NCI-H1417 treated with DMSO at 0.1 percent for 48 hours (cell line): ENCODE measurements at places on chromosomes 11 and 22.

DNA sequence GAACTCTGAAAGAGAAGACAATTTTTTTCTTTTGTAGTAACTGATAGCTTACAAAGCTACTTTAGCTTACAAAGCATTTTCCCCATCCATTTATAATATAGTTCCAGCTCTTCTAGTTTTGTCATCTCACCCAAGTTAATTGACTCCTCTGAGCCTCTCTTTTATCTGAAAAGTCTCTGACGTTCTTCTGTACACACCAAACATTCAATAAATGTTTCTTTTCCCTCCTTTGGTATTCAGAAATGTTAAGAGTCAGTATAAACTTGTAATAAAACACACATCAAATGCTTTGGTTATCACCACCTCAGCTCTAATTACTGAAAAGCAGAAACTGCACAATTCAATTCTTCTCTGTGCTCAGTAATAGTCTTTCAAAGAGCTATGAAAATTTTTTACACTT is 5.9 kb downstream of the CCDC90B start:
- no peak for DNase-seq

- DNase-seq: no peak
These were observed 48.2 kb downstream of the OR10A6 start for GRCh38 chr11:7882860-7883259.

- no peak for DNase-seq
These were observed 8.0 kb upstream of the MS4A10 start for GRCh38 chr11:60777106-60777505.

- DNase-seq: no peak
These were observed 6.3 kb downstream of the FXYD2 start for GRCh38 chr11:117818041-117818873.

DNA sequence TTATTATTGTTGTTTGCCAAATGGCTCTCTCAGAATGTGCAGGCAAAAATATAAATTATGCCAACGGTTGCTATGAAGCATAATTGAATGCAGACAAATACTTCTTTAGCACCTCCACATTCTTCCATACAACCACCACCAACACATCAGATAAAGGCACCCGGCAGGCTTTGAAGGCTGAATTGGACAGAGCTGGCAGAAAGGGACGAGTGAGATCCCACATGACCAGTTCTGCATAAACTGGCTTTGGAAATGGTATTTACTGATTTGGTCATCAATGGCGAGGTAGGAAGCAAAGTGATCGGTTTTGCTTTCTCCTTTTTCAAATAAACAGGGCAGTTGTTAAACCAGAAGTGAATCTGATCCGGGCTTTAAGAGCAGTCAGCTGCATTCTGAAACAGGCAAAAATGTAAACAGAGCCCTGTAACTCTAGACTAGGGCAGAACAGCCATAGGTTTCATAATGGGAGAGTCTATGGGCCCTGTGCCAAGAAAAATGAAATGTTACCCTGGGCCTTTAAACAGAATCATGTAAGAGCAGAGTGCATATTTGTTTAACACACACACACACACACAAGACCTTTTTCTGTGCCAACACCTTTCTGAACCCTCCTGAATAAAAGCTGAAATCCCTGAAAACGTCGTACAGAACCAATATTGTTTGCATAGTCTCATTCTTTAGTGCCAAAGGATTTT is 97.7 kb downstream of the MPPED2 start:
- peak; percentile 79 for DNase-seq

DNA sequence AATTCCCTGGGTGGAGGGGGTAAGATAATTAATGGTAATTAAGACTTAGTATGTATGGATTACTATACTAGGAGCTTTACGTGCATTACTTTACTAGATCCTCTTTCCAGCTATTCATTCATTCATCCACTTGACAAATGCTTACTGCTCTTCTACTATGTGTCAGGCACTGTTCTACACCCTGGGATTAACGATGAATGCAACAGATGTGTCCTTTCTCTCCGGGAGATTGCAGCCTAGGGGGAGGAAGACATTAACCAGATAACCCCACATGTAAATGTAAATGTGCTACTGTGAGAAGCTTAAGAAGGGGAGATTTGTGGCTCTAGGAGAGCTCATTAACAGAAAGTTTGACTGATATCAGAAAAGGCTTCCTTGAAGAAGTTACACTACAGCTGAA is 1.7 kb downstream of the ANKK1 start:
- DNase-seq: no peak

DNA sequence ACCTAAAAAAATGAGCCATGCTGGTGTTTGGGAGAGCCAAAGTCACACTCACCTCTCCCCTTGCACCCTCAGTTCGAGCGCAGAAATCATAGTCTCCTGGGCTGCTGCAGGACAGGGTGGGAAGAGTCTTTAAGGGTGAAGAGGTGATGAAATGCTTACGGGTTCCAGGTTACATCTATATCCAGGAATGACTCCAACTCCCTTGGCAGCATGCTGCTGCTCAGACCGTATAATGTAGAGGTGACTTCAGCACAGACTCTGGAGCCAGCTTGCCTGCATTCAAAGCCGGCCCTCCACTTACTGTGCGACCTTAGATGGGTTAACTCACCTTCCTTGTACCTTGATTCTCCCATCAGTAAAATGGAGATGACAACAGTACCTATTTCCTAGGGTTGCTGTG is 17.3 kb upstream of the PKNOX2 start:
- DNase-seq: no peak

DNA sequence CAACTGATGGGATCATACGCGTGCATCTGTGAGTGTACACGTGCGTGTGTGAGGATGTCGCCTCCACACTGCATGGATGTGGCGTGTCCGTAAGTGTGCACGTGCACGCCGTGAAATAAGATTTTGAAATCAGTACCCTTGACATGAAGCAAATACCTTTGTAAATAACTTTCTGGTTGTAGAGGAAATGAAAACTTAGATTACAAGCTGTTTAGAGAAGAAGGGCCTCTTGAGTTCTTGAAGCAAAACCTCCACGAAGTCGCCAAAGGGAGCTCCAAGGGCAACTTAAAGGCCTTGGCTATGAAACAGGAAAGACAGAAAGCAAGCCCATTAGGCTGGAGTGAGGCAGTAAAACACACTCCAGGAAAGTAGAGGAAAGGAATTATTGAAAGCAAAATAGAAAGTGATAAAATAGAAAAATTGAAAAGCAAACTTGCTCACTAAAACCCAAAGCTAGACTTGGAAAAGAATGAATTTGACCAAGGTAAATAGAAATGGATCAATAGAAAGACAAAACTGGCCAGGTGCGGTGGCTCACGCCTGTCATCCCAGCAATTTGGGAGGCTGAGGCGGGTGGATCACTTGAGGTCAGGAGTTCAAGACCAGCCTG is 29.7 kb upstream of the TOLLIP start:
- DNase-seq: no peak

- DNase-seq: no peak
These were observed 3.1 kb upstream of the PANX1 start for GRCh38 chr11:94125407-94126115.
